ENCODE measurements at places on chromosomes 5 and 9. TPM values are rescaled to one million over a fixed set of nuclear protein-coding genes. Genes with fewer than 3 reads are reported as not detected.

The PCDHA9 gene
- total RNA-seq, result under 0.01 TPM

The BRINP1 gene
- not detected for total RNA-seq

The ZNF169 gene
- total RNA-seq, result 4.3 TPM

The NXNL2 gene
- not detected for total RNA-seq

The SHISAL2B gene
- total RNA-seq, result not detected

The TMEM232 gene
- total RNA-seq, result 0.37 TPM

The COL23A1 gene
- total RNA-seq, result 0.17 TPM

The PCDHGB4 gene
- 14.5 TPM for total RNA-seq

The CYLC2 gene
- not detected for total RNA-seq

The SYNPO gene
- 14.6 TPM for total RNA-seq

The LCN1 gene
- total RNA-seq, result not detected

The IFNB1 gene
- total RNA-seq, result not detected

The CACNA1B gene
- 0.09 TPM for total RNA-seq

The ADCY2 gene
- total RNA-seq, result not detected

The TAS2R1 gene
- total RNA-seq, result not detected

The PHPT1 gene
- total RNA-seq, result 104 TPM

The SPINK6 gene
- total RNA-seq, result not detected

The SAXO1 gene
- total RNA-seq, result not detected

The PRDM12 gene
- not detected for total RNA-seq

The BAAT gene
- not detected for total RNA-seq

The PCDHB14 gene
- total RNA-seq, result 1.0 TPM

The SLC6A3 gene
- not detected for total RNA-seq

The FOXD4L4 gene
- 0.17 TPM for total RNA-seq

The HACD4 gene
- total RNA-seq, result 0.51 TPM

The PDCD1LG2 gene
- 4.4 TPM for total RNA-seq

The ORM2 gene
- total RNA-seq, result not detected

The TMEM161B gene
- total RNA-seq, result 9.2 TPM

The CXCL14 gene
- total RNA-seq, result 0.09 TPM

The PCDHA1 gene
- 0.17 TPM for total RNA-seq

The LHX3 gene
- not detected for total RNA-seq

The OGN gene
- total RNA-seq, result not detected

The FAM153A gene
- not detected for total RNA-seq

The FER gene
- 29.1 TPM for total RNA-seq

The AGXT2 gene
- total RNA-seq, result not detected

All from dermis blood vessel endothelial cell (primary cell).